ENCODE measurements at places on chromosomes 11 and 22.

- peak; percentile 60 for DNase-seq
These were observed 2.8 kb upstream of the LZTR1 start for GRCh38 chr22:20979243-20979809.

GRCh38 chr11:10511181-10511621 lies 29.8 kb downstream of the RNF141 start:
- DNase-seq: no peak

DNA sequence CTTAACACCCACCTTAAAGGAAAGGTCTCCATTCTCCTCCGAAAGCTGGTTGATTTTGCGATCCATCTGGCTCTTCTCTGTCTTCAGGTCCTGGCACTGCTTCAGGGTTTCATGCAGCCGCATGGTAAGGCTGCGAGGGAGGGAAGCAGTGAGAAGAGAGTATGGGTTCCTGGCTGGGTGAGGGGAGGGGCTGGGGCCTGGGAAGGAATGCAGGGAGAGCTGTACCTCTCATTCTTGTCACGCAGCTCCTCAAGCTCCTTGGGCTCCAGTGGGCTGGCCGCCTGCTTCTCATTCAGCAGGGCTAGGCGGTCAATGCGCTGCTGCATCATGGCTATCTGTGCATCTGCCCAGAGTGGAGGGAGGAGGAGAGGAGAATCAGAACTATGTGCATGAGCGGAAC lies 19.5 kb downstream of the IL18BP start:
- no peak for DNase-seq

GRCh38 chr11:61697078-61697502 lies 16.9 kb downstream of the DAGLA start:
- DNase-seq: no peak

DNA sequence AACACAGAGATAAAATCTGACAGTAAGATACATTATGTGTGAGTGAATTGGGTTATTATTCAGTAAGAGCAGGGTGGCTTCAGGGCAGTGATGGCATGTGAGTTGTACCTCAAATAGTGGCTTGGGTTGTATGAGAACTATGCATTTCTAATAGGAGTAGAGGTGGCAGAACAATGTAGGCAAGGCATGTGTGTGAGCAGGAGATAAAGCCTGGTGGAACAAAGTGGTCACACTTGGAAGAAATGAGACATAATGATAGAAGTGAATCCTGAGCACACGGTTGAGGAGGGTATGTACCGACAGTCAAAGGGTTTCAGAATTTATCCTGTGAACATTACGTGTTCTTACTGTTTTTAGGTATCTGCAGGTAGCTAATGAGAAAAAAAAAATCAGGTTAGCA lies 159.3 kb downstream of the CASP12 start:
- DNase-seq: no peak

DNA sequence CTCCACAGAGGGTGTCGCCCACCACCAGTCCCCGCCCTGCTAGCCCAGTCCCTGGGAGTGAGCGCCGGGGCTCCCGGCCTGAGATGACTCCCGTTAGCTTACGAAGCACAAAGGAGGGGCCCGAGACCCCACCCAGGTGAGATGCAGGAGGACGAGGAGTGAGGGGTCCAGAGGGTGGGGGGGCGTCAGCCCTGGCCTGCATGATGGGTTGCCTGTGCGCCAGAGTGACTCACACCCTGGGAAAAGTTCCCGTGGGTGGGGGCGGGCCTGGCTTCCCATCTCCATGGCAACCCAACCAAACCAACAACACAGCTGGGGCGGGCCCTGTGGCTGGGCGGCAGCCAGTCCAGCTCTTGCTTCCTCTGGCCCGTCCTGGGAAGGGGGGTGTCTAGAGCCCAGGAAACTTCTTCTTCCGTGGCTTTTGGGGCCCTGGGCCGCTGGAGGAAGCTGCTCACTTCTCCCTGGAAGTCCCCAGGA lies 4.5 kb downstream of the GAS2L1 start:
- DNase-seq: peak; percentile 71

GRCh38 chr22:26811647-26811992 lies 154.2 kb downstream of the MIAT start:
- DNase-seq: no peak

- DNase-seq: no peak
These were observed 12.0 kb upstream of the DGKZ start for GRCh38 chr11:46335271-46335670.

DNA sequence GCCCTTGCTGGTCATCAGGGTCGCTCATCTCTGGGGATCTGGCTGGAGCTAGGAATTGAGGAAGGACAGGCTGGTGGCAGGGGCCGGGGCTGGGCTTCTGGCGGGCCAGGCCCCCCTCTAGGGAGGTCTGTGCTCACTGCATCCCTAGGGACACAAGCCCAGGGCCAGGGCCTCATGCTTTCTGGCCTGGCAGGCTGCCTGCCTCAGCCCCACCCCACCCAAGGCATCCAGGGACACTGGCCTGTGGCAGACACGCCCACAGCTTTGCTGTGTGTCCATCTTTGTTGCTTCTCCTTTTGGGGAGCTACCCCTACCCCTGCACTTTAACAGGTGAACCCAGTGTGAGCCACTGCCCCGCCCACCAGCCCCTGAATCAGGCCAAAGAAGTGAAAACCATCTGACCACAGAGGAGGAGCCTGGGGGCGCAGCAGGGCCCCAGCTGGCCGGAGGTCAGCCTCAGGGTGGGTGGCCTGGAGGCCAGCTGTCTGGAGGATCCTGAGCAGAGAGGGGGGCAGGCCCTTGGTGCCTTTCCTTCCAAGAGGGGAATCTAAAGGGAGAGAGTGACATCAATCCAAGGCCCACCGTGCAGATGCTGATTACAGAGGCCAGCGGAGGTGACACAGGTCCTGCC lies 26.8 kb upstream of the CELSR1 start:
- no peak for DNase-seq

DNA sequence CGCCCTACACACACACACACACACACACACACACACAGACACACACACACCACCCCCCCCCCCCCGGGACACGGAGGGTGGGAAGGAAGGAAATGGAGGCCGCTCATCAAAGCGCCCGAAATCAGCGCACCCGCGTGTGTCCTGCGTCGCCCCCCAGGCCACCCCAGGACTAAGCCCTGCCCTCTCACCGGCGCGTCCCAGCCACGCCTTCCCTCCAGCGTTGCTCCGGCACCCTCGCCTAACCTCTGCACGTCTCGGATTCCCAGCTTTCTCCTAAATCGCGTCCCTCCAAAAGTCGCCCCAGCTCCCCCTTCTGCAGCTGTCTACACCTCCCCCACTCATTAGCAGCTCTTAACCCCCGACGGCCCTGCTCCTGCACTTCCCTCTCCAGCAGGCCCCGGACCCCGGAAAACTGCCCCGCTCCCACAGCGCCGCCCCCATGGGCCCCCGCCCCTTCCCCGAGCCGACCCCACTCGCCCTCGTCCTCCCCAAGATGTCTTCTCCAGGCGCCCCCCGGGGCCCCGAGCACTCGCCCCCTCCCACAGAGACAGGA lies 557 bp downstream of the PACSIN2 start:
- peak; percentile 31 for DNase-seq

- no peak for DNase-seq
These were observed 245.6 kb upstream of the B3GAT1 start for GRCh38 chr11:134657631-134658030.

- no peak for DNase-seq
These were observed 140.3 kb downstream of the RBFOX2 start for GRCh38 chr22:35888181-35888870.

DNA sequence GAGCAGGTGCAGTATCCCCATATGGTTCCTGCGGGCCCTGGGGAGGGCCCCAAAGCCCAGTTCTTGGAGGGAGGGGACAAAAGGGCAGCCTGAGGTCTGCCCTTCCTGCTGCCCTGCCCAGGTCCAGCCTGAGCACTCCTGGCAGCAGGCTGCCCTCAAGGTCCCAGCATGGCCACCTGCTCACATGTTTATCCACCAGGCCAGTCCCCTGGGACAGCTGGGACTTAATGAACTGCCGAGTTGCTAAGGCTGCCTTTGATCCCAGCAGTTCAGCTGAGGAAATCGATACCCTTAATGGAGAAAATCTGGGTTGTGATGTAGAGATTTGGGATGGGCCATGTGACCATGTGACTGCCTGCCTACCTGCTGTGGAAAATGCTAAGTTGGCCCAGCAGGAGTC lies 146.2 kb downstream of the TRIM29 start:
- no peak for DNase-seq

- DNase-seq: peak; percentile 37
These were observed 67.1 kb downstream of the CD82 start for GRCh38 chr11:44632466-44633123.

DNA sequence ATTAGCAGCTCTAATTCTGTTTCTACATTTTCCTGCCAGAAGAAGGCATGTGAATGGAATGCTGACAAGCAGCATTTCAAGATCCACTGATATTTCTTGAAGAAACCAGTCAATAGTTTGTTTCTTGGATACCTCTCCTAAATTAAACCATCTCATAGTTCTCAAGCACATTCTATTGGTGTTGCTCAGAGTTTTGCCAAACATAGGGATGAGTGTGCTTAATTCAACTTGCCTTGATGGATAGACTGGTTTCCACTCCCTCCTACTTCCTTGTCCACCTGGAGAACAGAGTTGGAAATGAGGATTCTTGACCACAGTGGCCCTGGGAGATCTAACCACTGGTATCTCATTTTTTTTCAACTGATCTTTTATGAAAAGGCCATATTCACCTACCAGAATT lies 29.8 kb upstream of the DDX10 start:
- no peak for DNase-seq

GRCh38 chr11:20661445-20661844 lies 7.9 kb upstream of the NELL1 start:
- DNase-seq: no peak

DNA sequence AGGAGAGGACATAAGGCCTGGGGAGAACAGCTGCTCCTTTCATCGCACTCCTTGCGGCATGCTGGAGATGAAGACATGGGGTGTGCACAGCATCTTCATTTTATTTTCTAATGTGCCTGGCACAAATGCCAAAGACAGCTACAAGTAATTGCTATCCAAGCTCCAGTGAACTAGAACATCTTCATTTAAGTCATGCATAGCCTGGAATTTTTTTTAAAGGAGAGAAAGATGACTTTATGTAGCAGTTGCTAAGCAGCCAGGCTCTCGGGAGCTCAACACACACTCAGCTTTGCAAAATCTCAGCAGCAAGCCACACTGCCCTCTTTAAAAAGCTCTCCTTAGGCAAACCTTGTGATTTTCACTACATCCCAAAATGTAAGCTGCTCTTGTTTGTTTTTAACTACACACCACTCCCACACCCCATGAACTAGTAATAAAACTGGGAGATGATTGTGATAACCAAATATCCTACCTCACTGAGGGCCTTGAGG lies 164.5 kb upstream of the POU2AF2 start:
- DNase-seq: no peak

- no peak for DNase-seq
These were observed 30.3 kb upstream of the FBLN1 start for GRCh38 chr22:45472426-45472825.

- DNase-seq: no peak
These were observed 596.7 kb downstream of the JRKL start for GRCh38 chr11:96986516-96986915.

GRCh38 chr11:10038521-10039302 lies 255.3 kb downstream of the SBF2 start:
- no peak for DNase-seq

- no peak for DNase-seq
These were observed 38.2 kb upstream of the PARVG start for GRCh38 chr22:44142421-44143104.

- no peak for DNase-seq
These were observed 96.0 kb downstream of the ABTB2 start for GRCh38 chr11:34261820-34262219.

GRCh38 chr11:78311702-78312371 lies 105.8 kb downstream of the GAB2 start:
- DNase-seq: no peak

DNA sequence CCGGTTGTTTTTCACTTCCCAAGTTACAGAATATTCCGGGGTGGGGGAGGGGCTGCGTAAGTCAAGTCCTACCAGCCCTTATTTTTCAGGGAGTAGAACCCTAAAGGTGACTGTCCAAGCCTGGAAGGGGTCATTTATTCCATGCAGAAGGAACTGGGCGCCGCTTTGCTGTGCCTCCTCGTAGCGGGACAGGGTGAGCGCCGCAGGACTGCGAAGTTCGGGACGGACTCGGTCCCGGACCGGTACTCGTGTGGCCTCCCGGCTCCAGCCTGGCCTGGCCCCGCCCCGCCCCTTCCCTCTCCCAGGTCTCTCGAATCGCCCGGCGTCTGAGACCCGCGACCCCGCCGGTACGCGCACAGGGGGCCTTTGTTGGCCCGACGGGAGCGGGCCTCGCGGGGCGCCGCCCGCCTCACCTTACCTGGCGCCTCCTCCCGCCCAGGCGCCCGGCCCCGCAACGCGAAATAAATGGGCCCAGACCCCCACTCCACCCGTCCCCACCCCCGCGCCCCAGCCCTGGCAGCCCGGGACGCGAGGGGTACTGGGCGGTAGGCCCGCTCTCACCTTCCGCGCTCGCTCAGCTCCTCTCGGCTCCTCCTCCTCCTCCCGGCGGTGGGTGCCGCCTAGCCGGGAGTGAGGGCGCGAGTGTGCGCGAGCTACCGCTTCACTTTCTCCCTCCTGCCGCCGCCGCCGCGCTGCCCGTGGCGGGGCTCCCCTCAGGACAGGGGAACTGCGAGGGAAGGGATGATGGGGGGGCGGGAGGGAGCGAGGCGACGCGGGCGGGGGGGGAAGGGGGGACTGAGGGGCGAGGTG lies 698 bp downstream of the PAK1 start:
- peak; percentile 57 for DNase-seq

DNA sequence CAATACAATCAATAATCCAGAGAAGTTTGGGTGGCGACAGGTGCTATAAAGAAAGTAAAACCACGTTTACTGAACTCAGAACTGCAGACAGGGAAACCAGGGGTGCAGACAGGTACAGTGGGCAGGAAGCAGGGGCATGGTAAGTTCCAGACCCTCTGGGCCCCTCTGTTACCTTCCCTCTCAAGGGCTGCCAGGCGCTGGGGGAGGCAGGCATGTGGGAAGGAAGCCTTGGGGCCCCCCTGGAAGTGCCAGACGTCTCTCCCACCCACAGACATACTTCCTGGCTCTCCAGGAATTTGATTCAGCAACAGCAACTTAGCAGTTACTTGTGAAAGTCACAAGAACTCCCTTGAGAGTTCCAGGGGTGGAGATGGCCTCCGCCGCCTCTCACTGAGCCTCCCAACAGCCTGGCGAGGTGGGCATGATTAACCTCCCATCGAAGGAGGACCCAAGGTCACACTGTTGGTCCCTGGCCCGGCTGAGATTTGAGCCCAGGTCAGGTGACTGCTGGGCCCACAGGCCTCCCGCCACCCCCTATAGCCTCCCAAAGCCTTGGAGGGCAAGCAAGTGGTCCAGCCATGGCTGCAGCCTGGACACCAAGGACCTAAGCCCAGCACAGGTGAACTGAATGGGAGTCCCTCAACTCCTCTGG lies 14.1 kb upstream of the TSKU start:
- DNase-seq: no peak

DNA sequence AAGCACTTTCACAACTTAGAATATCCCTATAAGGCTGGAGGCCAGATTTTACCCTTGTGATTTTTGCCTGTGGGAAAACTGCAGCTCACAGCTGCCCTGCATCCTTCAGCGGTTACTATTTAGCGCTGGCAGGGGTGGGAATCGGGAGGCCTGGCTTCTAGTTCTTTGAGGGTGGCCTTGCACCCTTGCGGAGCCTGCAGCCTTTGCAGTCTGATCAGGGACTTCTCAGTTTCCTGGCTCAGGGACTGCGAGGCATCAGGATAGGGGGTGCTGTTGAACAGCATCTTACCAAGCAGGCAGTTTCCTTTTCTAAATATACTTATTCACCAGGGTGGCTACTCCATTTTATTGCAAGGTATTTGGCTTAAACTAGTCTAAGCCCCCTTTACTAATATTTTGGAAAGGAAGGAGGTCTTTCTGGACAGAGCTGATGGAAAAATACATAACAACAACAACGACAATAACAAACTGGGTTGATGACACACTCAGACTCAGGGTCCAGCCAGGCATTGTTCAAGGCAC lies 2.9 kb upstream of the APOA1 start:
- no peak for DNase-seq
